Ureter (tissue), 1 donor: ENCODE measurements at places on chromosomes 1 and 21.

DNA sequence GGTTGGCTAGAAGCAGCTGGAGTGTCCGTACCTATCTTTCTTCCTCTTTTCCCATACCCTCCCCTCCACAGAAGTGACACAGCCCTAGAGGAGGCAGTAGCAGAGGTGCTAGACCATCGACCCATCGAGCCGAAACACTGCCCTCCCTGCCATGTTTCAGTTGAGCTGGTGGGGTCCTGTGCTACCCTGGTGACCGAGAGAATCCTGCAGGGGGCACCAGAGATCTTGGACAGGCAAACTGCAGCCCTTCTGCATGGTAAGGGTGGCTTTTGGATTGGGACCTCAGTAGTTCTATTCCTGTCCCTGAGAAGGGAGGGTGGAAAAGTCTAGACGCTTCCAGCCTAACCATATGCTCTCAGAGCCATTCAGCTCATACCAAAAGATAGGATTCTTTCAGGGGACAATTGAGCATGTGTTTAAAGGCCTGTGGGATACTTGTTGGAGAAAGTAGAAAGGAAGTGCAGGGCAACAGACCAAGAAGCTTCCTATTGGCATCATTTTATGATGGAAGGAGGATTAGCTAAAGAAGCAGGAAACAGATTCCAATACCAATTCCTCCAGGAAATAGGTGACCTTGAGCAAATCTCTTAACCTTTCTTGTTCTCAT is 11.7 kb upstream of the BNIPL start:
- DNase-seq = peak; percentile 82

DNA sequence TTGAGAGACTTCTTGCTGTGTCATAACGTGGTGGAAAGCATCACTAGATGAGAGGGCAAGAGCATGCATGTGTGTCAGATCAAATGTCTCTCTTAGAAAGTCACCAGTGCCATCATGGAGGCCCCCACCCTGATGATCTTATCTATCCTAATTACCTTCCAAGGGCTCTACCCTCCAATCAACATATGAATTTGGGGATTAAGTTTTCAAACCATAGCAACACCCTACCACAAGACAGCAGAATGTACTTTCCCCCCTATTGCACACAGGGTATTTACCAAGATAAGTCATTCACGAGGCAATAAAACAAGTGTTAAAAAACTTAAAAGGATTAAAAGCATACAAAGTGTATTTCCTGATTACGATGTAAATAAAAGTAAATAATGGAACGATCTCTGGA is 515.6 kb downstream of the LMO4 start:
- no peak for DNase-seq

GRCh38 chr1:29629401-29629800 is 393.1 kb downstream of the PTPRU start:
- no peak for DNase-seq

DNA sequence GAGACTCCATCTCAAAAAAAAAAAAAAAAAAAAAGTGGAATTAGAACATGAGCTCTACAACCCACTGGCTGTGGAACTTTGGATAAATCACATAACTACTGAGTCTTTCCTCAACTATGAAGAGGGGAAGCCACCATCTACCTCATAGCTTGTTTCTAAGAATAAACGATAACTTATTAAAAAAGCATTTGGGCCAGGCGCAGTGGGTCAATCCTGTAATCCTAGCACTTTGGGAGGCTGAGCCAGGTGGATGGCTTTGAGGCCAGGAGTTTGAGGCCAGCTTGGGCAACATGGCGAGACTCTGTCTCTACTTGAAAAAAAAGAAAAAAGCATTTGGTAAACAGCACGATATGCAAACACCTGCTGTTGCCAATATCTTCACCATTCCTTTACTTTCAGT is 31.8 kb upstream of the MEF2D start:
- no peak for DNase-seq

- no peak for DNase-seq
Measured at GRCh38 chr1:185679220-185679619, 55.0 kb upstream of the HMCN1 start.

DNA sequence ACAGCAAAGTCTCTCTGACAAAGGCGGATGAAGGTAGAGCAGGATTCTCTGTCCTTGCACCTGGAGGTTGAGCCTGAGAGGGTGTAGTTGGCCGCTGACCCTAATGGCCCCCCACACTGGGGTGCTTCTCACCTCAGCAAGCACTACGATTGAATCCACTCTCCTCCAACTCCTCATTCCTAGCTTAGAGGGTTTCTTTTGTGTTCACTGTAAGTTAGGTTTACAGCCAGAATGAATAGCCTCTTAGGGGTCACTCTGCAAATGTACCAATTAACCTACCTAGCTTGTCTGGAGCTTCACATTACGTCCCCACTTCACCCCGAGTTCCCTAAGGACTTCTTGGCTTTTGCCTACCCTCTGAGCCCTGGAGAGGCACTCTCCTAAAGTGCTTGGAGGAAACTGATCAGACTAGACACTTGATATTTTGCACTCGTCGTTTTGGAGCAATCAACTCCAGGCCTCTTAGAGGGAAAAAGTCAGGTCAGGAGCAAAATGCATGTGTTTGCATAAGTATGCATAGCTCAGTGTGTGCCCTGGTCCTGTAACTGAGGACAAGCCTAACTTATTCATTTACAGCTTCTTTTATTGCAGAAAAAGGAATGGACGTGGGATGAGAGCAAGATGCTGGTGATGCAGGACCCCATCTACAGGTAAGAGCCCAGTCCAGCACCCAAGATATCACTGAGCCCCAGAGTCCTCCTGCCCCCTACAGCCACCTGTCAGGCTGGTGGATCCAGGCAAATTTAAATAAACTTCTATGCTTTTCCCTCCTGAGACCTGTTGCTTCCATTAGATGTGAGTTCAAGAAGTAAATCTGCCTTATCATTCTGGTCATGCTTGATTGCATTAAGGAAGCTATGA is 76.4 kb downstream of the SPATA46 start:
- no peak for DNase-seq
